ENCODE measurements at places on chromosomes 5 and 9.

- DNase-seq: no peak
Observed at GRCh38 chr5:178476972-178477754, 113.0 kb downstream of the COL23A1 start.

DNA sequence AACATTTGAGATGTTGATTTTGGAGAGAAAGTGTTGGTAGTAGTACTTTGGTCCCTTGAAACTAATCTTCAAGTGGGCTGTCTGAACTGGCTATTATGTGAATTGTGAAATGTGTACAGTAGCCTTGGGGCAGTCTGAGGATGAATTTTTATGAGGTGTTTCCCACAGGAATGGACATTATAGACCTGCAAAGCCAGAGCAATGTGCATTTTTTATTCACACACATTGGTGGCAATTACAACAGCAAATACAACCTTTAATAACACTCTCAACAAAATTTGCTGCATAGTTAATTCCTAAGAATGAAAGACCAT, 147.0 kb downstream of the PAM start:
- DNase-seq: no peak

- no peak for DNase-seq
Observed at GRCh38 chr5:59791617-59792016, 101.9 kb downstream of the PDE4D start.

DNA sequence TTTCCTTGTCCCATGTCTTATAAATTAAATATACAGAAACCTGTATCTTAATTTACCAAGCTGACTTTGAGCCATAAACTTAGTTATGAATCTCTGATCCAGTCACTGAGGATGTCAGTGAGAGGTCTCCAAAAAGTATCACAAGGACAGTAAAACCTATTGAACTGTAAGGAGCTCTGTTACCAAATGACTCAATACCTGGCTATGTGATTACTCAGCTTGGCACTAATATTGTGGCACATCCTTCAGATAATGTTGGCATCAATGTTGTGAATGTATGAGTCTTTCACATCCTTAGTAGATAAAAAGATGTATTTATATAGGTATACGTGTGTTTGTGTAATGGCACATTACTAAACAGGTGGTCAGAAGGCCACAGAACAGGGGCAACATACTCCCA, 18.0 kb upstream of the CAPSL start:
- no peak for DNase-seq

DNA sequence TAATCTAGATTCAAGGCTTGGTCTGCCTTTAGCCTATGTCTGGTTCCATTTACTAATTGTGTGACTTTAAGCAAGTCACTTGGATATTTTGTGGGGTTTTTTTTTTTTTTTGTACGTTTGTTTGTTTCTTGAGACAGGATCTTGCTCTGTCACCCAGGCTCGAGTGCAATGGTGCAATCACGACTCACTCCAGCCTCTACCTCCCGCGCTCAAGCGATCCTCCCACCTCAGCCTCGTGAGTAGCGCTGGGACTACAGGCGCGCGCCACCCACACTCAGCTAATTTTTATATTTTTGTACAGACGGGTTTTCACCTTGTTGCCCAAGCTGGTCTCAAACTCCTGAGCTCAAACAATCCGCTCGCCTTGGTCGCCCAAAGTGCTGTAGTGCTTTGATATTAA, 1.1 kb upstream of the PFDN1 start:
- no peak for DNase-seq

DNA sequence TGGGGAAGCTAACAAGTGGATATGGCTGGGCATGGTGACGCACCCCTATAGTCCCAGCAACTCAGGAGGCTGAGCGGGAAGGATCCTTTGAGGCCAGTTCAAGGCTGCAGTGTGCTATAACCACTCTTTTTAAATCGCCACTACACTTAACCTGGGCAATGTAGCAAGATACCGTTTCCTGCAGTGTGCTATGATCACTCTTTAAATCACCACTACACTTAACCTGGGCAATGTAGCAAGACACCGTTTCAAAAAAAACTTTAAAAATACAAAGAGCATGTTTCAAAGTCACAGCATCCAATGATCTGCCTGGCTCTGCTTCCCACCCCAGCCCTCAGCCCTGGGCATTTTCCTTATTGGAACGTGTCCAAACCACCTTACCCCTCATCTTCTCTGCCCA, 14.5 kb downstream of the GRHPR start:
- no peak for DNase-seq

GRCh38 chr9:106936680-106937079, 73.7 kb downstream of the ZNF462 start:
- no peak for DNase-seq

- peak; percentile 92 for DNase-seq
Observed at GRCh38 chr9:78296893-78297671, at the start of gene PSAT1. TSS of gene PSAT1 (plus strand) at chr9:78297125. CDS start at chr9:78297211, 86 bp downstream.

GRCh38 chr5:168920019-168920810, 341.0 kb upstream of the PANK3 start:
- DNase-seq: no peak

GRCh38 chr9:89160806-89161205, 17.8 kb downstream of the SHC3 start:
- DNase-seq: peak; percentile 73

DNA sequence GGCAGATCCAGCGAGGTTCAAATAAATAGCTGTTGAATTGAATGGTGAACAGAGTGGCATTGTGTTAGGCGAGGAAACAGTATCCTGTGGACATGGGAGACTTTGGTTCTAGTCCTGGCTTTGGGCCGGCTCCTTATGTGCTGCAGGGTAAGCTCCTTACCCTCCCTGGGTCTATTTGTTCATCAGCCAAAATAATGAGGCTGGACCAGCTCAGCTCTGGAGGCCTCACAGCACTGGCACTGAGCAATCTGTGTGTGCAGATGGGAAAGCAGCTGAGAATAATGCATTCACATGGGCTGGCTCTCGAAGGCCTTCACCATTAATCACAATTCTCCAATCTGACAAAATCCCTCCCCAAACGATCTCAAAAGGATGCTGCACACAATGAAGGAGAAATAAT, 81.9 kb downstream of the APBA1 start:
- DNase-seq: peak; percentile 38

- no peak for DNase-seq
Observed at GRCh38 chr5:143501310-143502044, 98.0 kb upstream of the NR3C1 start.

- no peak for DNase-seq
Observed at GRCh38 chr5:162256711-162257110, 189.1 kb downstream of the GABRG2 start.

DNA sequence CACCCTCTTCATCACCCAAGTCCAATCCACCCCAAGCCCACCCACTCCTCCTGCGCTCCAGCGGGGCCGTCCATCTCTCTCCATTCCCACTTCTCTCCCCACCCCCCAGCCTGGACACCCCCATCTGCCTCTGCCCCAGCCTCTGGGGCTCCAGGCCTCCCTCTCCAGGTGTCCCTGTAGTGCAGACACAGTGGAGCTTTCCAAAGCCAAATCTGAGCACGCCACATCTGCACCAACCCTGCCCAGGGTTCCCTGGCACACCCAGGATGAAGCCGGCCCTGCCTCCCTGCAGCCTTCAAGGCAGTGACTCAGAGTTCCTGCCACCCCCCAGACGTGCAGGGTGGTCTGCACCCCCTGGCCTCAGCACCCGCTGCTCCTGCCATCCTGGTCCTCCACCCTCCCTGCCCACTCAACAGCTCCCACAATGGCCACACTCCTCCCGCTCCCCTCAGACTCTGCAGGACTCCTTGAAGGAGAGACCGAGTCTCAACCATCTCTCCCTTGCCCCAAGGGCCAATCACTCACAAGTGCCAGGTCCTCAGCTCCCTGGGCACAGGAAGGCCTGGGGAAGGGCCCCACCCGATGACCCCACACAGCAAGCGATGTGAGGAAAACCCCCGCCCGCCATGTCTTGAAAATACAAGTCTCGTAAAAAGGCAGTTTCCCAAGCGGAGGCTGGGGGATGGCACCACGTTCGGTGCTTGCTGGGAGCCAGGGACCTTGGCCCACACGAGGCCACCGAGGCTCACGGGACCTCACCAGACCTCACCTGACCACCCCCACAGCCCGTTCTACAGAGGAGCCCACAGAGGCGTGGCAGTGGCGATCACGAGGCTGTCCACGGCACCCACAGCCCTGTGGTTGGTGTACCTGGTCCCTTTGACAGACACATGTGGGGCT, 22.2 kb downstream of the VAV2 start:
- DNase-seq: no peak

DNA sequence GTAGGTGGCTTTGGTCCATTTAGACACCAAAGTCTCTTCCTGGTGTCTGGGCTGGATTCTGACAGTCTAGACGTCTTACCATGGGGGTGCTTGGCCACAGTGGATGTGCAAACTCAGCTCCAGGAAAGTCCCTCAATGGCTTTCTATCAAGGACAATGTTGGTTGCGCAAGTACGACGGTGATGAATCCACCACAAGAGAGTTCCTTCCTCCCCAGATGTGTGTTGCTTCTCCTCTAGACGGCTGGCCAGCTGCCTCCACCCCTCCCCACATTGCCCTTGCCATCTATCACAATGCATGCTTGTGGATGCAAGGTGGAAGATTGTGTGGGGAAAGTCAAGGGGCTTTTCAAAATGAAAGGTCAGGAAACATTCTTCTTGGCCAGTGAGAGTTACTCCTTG, 89.7 kb upstream of the IRX2 start:
- DNase-seq: no peak

DNA sequence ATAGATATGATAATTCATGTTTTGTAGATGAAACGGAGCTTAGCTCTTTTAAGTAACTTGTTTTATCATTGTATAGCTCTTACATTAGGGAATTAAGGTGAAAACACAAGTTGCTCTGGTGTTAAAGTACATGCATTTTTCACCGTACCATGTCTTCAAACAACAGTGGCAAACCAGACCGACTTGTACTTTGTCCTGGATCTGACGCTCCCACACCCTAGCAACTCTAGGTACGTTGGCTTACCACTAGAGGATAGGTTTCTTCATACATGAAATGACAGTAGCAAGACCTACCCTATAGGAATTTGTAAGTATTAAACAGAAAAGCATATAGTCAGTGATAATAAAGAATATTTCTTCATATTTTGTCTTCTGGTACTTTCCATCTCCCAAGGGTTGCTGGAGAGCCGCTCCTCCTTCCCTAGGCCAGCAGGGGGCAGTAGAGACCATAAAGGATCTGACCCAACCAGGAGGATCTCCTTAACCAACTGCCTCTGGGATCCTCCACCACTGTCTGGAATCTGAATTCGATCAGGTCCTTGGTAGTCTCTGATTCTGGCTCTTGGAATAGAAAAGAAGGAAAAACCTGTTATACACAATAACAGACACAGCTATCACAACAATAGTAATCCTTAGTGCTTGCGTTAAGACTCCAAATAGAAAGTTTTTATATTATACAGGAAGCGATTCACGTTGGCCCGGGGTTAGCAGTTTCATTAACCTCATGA, 136.7 kb downstream of the CAVIN4 start:
- DNase-seq: peak; percentile 86

DNA sequence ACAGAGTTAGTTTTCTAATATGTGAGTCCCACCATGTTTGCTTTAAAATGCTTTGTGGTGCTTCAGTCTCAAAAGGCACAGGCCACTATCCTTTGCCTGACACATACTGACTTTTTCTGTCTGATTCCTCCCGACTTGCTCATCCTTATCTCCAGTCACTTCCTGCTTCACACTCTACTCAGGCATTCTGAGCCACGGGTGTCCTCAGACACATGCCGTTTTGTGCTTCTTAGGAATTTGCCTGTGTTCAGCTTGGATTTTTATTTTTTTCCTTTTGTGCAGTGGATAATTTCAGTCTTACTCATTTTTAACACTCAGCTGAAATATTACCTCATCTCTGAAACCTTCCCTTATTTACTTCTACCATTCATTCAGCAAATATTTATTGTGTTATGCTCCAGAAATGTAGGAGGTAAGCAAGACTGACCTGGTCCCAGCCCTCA, 54.1 kb downstream of the MAN2A1 start:
- DNase-seq: no peak

DNA sequence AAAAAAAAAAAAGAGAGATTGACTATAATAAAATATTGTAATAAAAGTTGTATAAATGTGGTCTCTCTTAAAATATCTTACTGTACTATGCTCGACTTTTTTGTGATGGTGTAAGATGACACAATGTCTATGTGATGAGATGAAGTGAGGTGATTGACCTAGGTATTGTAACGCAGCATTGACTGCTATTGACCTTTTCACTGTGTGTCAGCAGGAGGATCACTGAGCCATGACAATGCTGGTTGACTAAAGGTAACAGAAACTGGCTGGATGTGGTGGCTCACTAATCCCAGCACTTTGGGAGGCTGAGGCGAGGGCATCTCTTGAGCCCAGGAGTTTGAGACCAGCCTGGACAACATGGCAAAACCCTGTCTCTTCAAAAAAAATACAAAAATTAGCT, 78.6 kb upstream of the MYO10 start:
- no peak for DNase-seq

- no peak for DNase-seq
Observed at GRCh38 chr5:38780945-38781344, 64.9 kb upstream of the OSMR start.

GRCh38 chr9:136775191-136775590, 10.9 kb upstream of the LCN15 start:
- no peak for DNase-seq

- DNase-seq: no peak
Observed at GRCh38 chr5:72213482-72213881, 106.2 kb downstream of the MAP1B start.

DNA sequence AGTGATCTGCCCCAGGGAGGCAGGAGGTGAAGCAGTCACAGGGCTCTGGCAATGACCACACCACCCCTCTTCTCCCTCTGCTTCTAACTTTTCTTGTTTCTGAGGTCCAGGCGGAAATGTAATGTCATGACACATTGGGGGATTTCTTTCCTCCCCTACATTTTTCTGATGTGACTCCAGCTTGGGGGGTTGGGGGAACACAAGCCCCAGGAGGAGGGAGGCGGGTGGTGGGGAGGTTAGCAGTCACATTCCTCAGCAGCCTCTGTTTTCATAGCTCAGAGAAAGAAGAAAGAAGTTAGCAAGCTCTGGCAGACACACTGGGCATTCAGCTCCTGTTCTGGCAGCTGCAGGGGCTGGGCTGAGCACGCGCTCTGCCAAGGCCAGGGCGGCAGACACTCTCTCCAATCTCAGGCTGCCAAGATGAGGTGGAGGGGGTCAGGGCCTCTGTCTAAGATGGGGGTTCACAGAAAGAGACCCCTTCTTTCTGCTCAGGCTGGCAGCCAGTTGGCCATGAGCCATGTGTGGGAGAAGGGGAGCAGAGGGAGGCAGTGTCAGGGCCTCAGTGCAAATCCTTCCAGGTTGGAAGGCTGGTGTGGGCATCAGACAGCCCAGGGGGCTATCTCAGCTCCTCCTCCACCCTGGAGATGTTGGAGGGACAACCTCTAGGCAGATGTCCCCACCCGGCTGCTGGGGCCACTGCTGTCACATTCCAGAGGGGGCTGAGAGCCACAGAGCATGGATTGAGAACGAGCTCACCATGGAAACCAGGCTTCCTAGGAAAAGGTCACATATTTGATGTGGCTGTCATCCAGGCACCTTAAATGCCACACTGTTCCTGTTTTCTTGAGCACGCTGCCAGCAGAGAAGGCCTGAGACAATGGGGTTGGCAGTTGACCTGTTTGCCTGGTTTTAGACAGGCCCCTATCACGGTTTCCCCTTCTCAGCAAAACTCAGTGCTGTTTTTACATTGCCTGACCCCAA, 20.1 kb upstream of the PFDN1 start:
- no peak for DNase-seq

- DNase-seq: no peak
Observed at GRCh38 chr9:25658571-25658970, 19.7 kb downstream of the TUSC1 start.
